ENCODE measurements at places on chromosomes 7 and 10.

GRCh38 chr10:124066781-124067714 lies 26.4 kb downstream of the CHST15 start:
- DNase-seq: no peak

GRCh38 chr7:157253850-157254249 lies 83.0 kb upstream of the DNAJB6 start:
- no peak for DNase-seq

- no peak for DNase-seq
Observed at GRCh38 chr7:30658479-30659074, 23.7 kb downstream of the CRHR2 start.

- no peak for DNase-seq
Observed at GRCh38 chr7:130208516-130208915, 856 bp downstream of the SSMEM1 start.

DNA sequence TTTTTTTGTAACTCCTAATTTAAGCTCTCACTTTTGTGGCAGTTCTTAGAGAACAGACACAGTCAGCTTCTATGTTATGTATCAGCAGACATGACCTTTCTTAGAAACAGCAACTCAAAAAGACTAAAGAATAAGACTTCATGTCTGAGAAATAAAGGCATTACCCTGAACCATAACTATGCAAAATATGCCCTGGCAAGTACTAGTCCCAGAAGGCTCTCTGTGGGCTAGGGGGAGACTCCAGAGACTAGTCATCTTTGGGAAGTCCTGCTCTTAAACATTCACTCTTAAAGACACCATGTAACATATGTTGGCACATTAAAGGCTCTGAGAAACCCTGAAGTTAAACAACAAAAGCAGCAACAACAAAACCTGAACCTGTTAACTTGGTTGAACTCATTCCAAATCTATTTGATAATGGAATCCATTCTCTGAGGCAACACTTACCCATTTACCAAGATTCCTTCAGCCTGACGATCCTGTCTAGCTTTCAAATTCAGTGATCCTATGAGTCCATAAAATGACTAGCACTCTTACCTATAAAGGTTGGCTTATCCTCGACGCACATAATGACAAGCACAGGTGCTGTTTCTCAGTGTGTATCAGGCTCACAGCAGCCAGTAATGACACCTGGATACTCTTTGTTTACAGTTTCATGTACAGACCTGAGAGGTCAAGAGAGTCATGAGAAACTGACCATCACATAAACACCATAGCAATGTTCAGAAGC lies 62.3 kb downstream of the OSBPL3 start:
- DNase-seq: no peak

DNA sequence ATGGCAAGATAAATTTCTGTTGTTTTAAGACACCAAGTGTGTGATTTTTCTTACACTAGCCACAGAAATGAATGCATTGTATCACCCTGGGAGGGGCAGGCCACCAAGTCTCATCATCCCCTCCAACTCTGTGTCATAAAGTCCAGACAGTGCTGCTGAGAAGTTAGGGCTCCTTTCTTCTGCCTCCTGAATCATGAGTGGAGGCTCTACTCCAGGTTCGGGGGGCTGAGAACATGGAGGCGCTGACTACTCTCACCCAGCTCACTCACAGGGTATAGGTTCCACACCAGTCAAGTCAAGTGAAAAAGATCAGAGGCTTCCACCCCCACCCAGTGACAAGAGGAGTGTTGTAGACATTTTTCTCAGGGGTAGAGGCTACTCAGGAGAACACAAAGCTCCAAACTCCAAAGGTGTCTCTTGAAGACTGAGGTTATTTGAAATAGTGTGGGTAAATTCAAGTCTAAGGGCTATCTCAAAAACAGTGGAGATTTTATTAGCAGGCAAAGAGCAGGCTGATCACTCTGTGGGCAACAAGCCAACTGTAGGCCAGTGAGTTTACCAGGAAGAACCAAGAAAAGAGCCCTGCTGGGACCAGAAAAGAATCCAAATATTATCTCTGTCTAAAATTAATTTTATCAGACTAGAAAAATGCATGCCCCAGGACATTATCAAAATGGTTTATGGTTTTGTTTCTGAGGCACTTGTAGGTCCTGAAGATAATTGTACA lies 118.6 kb upstream of the RET start:
- no peak for DNase-seq

- DNase-seq: no peak
Observed at GRCh38 chr7:31747553-31747952, 60.5 kb downstream of the PPP1R17 start.
